ENCODE measurements at places on chromosomes 7 and 10. TPM values are rescaled to one million over a fixed set of nuclear protein-coding genes. Genes with fewer than 3 reads are reported as not detected.

GRCh38 chr7:33395340-33395739 is 266.0 kb downstream of the BBS9 start:
- no peak for DNase-seq

DNA sequence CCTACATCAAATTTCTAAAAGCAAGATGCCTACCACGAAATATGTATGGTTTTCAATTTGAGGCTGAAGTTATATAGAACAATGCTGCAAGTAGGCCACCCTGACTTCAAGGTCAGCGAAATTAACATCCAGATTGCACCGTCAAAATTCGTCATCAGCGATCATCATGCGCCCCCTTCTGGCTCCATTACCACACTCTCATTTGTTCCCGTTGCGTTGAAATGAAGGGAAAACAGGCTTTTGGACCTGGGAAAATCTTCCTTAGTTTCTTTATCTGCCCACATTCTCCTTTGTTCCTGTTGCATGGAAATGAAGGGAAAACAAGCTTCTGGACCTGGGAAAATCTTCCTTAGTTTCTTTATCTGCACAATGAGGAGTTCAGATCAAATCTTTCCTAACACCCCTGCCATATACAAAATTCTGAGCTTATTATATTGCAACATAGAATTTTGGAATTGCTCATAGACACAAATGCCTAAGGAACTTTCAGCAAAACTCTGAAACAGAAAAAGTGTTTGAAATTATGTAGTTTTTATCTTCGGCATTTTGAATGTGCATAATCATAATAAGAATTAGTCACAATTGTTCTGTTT is 98.2 kb upstream of the PRKCQ start:
- DNase-seq: peak; percentile 88

DNA sequence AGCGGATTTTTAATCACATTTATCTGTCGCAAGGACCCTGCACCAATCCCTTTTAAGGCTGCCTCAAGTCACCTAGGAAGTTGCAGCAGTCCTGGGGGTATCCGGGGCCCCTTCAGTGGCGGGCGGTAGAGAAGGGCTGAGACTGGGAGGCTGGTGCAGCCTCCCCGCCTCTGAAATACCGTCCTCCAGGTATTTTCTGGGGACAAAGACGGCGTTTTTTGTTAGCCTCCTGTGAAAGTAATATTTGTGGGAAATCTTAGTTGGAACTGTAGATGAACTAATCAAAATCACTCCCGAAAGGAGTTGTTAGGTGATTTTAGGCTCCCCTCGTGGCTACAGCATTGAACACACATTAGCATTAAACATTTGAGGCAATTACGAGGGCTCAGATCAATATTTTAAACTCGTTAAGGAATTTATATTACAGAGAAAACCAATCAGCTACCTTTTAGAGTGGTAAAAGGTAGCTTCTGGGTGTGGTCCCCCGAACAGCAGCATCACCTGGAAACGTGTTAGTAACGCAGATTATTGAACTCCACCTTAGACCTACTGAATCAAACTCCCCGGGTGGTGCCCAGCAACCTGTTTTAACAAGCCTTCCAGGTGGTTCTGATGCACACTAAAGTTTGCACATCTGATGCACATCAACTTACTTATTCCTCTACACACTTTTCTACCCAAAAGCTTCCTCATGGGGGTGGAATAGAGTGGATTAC is 530 bp upstream of the ANXA7 start:
- DNase-seq: peak; percentile 30

TAF3 gene
- total RNA-seq: 6.4 TPM

- DNase-seq: peak; percentile 76
These were observed 904 bp upstream of the DPYSL4 start for GRCh38 chr10:132185601-132186487.

All from GM23338 (cell line).